Lower lobe of right lung (tissue), 2 donors: ENCODE measurements at places on chromosomes 11 and 22. TPM values are rescaled to one million over a fixed set of nuclear protein-coding genes. Genes with fewer than 3 reads are reported as not detected.

Gene PIWIL4
- 1.9 TPM for total RNA-seq

Gene TRIM6
- 3.7 TPM for total RNA-seq

Gene SLC36A4
- total RNA-seq, result 17.8 TPM

Gene C11orf97
- total RNA-seq, result 2.5 TPM

Gene MS4A6E
- not detected for total RNA-seq

Gene MUC6
- total RNA-seq, result 0.09 TPM

GRCh38 chr11:528815-529727, 6.3 kb downstream of the HRAS start:
- DNase-seq, result no peak
- H3K36me3 ChIP-seq, result peaks cover 31% of the 10 kb centered on the region
- no peak overlapping the region for H3K4me3 ChIP-seq
- H3K27ac ChIP-seq, result no peak overlapping the region
- peaks cover 7% of the 10 kb centered on the region for H3K4me1 ChIP-seq
- H3K27me3 ChIP-seq, result no peaks in the 10 kb centered on the region

GRCh38 chr11:63210111-63210510, 33.3 kb downstream of the SLC22A25 start:
- H3K4me3 ChIP-seq, result no peak overlapping the region
- no peak for DNase-seq
- no peaks in the 10 kb centered on the region for H3K4me1 ChIP-seq
- no peak overlapping the region for H3K27ac ChIP-seq
- no peaks in the 10 kb centered on the region for H3K36me3 ChIP-seq

DNA sequence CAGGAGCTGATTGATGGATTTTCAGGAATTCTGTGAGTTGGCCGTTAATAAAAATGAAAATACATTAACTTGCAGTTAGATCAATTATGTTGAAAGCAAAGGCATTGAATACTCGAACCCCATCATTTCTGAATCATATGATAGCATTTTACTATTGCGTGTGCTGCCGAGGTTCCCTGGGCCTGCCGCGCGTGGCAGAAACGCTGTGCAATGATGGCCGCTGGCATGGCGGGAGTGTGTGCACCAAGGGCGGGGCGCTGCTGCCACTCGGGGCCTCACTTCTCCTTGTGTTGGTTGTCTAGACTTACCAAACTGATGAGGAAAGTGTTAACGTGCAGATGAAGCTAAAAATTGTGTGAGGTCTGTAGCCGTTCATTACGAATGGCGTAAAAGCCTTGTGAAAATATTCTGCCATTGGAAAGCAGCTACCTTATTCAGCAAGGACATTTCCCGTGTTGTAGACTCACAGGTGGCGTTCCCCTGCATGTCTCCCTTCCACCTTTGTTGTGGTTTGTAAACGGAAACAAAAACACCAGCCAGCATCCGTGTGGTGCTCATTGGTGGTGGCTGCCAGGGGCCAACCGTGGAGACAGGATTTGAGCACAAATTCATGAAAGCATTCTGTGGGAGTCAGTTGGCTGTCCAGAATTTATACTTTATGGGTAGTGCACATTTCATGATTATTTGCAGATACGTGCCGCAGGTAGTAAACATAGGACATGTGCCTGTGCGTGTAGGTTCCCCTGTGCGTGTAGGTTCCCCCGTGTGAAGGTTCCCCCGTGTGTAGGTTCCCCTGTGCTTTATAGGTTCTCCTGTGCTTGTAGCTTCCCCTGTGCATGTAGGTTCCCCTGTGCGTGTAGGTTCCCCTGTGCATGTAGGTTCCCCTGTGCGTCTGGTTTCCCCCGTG, 5.9 kb upstream of the GRAMD4 start:
- H3K36me3 ChIP-seq, result no peaks in the 10 kb centered on the region
- peaks cover 44% of the 10 kb centered on the region for H3K4me1 ChIP-seq
- DNase-seq, result peak; percentile 62
- peak overlapping the region; percentile 38 for H3K4me3 ChIP-seq

DNA sequence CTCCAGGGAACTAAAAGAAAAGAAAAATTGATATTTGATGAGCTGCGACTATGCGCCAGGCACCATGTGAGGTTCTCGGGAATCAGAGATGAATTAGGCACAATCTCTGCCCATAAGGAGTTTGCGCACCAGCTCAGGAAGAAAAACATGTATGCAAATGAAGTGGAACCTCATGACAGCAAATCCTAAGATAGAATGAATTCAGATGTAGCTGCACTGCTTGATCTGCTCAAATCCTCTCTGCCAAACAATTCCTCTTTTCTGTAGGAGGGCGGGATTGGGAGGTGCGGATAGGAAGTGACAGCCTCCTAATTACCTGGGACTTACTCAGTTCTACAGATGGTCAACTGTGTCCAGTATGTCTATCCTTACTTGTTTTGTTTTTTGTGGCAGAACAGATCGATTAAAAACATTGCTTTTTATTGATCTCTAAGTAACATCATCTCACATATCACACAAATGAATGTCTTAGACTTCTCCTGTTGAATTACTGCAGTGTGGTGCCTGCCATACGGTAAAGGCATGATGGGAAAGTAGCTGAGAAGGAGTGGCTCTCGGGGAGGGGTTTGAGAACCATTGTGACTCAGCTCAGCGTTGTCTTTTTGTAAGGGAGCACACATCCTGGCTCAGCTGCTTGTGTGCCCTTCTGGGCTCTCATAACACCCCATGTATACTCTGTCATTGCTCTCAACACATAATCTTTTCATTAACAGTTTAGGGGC, 13.9 kb downstream of the CRTAM start:
- no peaks in the 10 kb centered on the region for H3K4me1 ChIP-seq
- no peaks in the 10 kb centered on the region for H3K36me3 ChIP-seq

GRCh38 chr22:42883121-42883520, 26.0 kb upstream of the ARFGAP3 start:
- H3K27ac ChIP-seq, result no peak overlapping the region
- no peak overlapping the region for H3K4me3 ChIP-seq

GRCh38 chr11:6237761-6238302, 1.1 kb upstream of the CNGA4 start:
- H3K27me3 ChIP-seq, result no peaks in the 10 kb centered on the region
- no peak overlapping the region for H3K27ac ChIP-seq
- H3K36me3 ChIP-seq, result no peaks in the 10 kb centered on the region
- DNase-seq, result no peak
- H3K4me3 ChIP-seq, result no peak overlapping the region

DNA sequence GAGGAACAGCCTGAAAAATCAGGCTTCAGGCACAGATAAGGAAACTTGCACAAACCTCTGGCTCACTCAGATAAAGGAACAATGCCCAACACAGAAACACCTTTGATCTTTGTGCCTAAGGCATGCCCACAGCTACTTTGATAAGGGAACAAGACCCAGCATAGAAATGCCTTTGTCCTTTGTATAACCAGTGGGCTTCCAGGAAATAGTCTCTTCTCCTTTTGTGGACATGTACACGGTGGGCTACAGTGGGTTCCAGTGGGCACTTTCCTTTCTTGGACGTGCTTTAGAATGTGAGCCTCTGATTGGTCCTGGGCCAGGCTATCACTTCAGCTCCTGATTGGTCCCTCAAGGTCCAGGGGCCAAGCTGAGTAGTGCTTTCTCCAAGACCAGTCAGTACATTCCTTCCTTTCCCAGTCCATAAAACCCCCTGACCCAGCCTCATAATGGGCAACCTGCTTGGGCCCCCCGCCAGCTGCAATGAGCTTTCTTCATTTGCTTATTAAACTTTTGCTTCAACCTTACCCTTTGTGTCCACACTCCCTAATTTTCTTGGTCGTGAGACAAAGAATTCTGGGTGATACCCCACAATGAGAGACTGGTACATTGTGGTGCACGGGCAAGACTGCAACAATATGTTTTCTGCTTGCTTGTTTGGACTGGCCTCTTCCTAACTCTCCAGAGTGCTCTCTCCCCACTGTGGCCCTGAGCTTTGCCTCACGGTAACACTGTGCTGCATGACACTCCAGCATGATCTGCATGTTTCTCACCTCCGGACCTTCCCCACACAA, 1.7 kb upstream of the CABIN1 start:
- no peak for DNase-seq
- peaks cover 14% of the 10 kb centered on the region for H3K4me1 ChIP-seq
- H3K4me3 ChIP-seq, result no peak overlapping the region
- no peaks in the 10 kb centered on the region for H3K27me3 ChIP-seq
- no peak overlapping the region for H3K27ac ChIP-seq

DNA sequence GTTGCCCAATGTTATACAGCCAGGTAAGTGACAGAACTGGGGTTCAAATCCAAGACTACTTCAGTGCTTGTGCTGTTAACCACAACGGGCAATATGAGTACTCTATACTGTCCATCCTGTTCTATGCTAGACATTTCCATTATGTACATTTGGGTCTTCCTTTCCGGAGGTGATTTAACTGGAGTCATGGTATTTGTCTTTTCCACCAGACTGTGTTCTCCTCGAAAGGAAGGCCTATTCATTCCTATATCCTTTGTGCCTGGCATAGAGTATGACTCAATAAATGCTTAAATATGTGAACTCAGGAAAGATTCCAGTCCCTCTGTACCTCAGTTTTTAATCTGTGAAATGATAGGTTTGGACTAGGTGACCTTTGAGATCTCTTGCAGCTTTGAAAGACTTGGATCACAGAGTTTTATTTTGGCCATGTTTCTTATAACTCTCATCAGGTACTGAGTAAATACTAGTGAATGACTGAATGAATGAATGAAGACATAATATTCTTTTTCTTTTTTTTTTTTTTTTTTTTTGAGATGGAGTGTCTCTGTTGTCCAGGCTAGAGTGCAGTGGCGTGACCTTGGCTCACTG, 6.6 kb downstream of the RNF121 start:
- no peak for DNase-seq
- no peaks in the 10 kb centered on the region for H3K36me3 ChIP-seq
- no peak overlapping the region for H3K27ac ChIP-seq
- no peak overlapping the region for H3K4me3 ChIP-seq
- H3K4me1 ChIP-seq, result peaks cover 35% of the 10 kb centered on the region

DNA sequence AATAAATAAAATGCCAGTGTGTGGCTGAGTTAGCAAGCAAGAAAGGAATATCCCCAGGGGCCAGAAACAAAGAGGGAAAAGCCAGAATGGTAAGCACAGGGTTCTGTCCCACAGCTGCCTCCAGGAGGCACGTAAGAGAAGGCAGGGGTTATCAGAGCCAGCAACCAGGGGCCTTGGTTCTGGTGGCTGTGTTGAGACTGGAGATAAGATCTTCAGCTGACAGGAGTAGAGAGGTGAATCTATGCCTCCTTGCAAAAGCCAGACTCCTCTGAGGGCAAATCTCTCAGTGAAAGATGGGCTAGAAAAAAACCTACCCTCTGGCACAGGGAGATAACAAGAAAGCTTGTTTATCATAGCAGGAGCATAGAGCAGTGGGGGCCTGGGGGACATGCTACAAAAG, 29.8 kb upstream of the NFAM1 start:
- no peaks in the 10 kb centered on the region for H3K4me1 ChIP-seq
- no peaks in the 10 kb centered on the region for H3K36me3 ChIP-seq
- no peak overlapping the region for H3K27ac ChIP-seq
- peaks cover 44% of the 10 kb centered on the region for H3K27me3 ChIP-seq
- DNase-seq, result no peak
- no peak overlapping the region for H3K4me3 ChIP-seq

GRCh38 chr22:41762980-41763779, 37.3 kb upstream of the CCDC134 start:
- H3K4me1 ChIP-seq, result no peaks in the 10 kb centered on the region
- no peak overlapping the region for H3K27ac ChIP-seq
- no peak overlapping the region for H3K4me3 ChIP-seq
- DNase-seq, result no peak

DNA sequence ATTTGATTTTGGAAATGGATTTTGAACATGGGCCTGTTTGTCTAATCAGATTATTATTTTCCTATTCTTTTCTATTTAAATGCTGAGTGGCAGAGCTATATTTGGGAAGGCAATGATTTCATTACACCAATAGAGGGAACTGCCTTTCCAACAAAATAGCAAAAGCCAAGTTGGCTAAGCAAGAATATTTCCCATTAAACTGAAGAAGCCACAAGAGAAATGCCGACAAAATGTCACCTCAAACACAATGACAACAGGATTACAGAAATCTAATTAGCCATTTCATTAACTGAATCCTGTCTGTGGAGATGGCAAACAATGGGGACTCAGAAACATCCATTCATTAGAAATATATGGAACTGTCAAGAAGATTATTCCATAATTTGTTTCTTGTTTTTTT, 1593.1 kb upstream of the RAG2 start:
- H3K4me3 ChIP-seq, result no peak overlapping the region
- H3K36me3 ChIP-seq, result no peaks in the 10 kb centered on the region
- no peak overlapping the region for H3K27ac ChIP-seq
- DNase-seq, result no peak
- no peaks in the 10 kb centered on the region for H3K4me1 ChIP-seq

GRCh38 chr11:61356706-61357105, 5.0 kb downstream of the CYB561A3 start:
- peaks cover 33% of the 10 kb centered on the region for H3K36me3 ChIP-seq
- no peak for DNase-seq

DNA sequence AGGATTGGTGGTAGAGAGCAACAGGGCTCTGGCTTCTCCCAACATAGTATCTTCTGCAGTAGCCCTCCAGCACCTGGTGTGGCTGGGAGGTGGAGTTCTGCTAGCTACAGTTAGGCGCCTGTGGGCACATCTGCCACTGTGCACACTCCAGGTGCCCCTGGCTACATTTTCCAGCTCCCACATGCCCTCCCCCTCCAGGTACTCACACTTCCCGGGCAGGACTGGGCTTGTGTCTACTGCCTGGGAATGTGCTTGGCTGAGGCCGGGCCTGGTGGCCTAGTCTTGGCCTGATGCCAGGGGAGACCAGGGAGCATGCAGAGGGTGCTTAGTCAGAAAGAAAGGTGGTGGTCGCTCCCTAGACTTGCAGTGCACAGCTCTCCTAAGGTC, 15.8 kb downstream of the PHLDB1 start:
- H3K27me3 ChIP-seq, result no peaks in the 10 kb centered on the region
- H3K36me3 ChIP-seq, result peaks cover 37% of the 10 kb centered on the region
- peak overlapping the region; percentile 80 for H3K27ac ChIP-seq
- no peak overlapping the region for H3K4me3 ChIP-seq
- H3K4me1 ChIP-seq, result peaks cover 62% of the 10 kb centered on the region

DNA sequence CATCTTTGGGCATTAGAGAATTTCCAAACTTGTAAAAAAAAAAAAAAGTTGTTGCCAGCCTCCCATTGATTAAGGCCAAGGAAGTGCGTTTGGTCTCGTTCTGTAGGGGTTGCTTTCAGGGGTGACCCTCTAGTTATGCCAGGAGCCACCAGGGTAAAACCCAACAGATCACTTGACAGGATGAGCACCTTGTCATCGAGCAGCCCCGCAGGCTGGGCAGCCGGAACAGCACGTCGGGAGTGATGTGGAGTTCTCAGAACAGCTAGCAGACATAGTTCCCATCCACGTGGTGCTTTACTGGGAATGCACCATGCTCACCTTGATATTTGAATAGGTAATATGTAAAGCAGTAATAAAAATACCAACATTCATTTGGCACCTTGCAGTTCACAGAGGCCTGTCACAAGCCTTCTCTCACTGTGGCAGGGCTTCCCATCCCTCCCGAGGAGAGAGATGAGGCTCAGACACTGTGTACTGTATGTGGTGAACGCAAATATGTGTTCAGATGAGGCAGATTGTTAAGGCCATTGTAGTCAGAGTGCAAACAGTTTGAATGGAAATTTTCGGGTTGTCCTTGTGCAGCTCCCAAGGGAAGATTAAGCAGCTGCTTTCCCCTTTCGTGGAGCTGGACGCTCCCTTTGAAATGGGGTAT, 70.9 kb upstream of the SORL1-AS1 start:
- no peak for DNase-seq
- no peak overlapping the region for H3K27ac ChIP-seq
- H3K36me3 ChIP-seq, result peaks cover 13% of the 10 kb centered on the region
